ENCODE measurements at places on chromosomes 13 and 19. TPM values are rescaled to one million over a fixed set of nuclear protein-coding genes. Genes with fewer than 3 reads are reported as not detected.
A peak's percentile ranks its signal among the peaks of the same experiment; 100 is the strongest.

- peak overlapping the region; percentile 66 for H3K27ac ChIP-seq
- peak; percentile 13 for DNase-seq
- no peaks in the 10 kb centered on the region for H3K27me3 ChIP-seq
- peaks cover 67% of the 10 kb centered on the region for H3K36me3 ChIP-seq
- no peak overlapping the region for H3K4me3 ChIP-seq
Measured at GRCh38 chr19:3656073-3656746, 29.6 kb upstream of the CACTIN start.

- peak; percentile 15 for DNase-seq
- H3K4me1 ChIP-seq = no peaks in the 10 kb centered on the region
- no peak overlapping the region for H3K27ac ChIP-seq
- H3K4me3 ChIP-seq = no peak overlapping the region
- no peaks in the 10 kb centered on the region for H3K36me3 ChIP-seq
Measured at GRCh38 chr19:17778968-17779929, 15.7 kb upstream of the B3GNT3 start.

Gene SIGLEC10
- total RNA-seq = not detected

Gene PSG4
- 87.5 TPM for total RNA-seq

Gene CNN1
- total RNA-seq = 102 TPM

GRCh38 chr13:59326717-59327116 lies 837.0 kb downstream of the DIAPH3 start:
- DNase-seq = no peak
- no peaks in the 10 kb centered on the region for H3K4me1 ChIP-seq
- H3K36me3 ChIP-seq = no peaks in the 10 kb centered on the region
- H3K27ac ChIP-seq = no peak overlapping the region

Gene ZNF724
- 18.3 TPM for total RNA-seq

DNA sequence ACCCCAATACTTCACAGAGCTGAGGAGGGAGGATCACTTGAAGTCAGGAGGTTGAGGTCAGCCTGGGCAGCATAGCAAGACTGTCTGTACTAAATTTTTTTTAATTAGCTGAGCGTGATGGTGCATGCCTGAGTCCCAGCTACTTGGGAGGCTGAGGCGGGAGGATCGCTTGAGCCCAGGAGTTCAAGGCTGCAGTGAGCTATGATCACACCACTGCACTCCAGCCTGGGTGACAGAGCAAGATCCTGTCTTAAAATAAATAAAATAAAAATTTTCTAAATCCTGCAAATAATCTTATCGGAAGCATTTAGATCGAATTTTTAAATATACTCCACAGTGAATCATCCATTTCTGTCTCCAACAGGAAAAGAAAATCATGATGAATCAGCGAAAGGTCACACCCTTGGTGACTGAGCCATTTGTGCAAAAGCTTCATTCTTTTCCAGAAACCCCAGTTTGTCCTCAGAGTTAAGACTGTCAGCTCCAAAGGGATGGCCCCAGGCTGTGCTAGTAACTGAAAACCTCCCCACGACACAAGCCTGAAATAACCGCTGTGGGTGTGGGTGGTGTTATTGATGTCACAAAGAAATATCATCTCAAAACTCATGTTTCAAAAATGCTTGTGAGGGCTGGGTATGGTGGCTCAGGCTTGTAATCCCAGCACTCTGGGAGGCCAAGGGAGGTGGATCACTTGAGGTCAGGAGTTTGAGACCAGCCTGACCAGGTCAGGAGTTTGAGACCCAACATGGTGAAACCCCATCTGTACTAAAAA lies 167.6 kb downstream of the PTPRS start:
- H3K4me3 ChIP-seq = no peak overlapping the region
- H3K4me1 ChIP-seq = 0 out of 2 replicates have a peak, but pooled peaks cover 2% of the 10 kb centered on the region

Gene PNMA8B
- under 0.01 TPM for total RNA-seq

DNA sequence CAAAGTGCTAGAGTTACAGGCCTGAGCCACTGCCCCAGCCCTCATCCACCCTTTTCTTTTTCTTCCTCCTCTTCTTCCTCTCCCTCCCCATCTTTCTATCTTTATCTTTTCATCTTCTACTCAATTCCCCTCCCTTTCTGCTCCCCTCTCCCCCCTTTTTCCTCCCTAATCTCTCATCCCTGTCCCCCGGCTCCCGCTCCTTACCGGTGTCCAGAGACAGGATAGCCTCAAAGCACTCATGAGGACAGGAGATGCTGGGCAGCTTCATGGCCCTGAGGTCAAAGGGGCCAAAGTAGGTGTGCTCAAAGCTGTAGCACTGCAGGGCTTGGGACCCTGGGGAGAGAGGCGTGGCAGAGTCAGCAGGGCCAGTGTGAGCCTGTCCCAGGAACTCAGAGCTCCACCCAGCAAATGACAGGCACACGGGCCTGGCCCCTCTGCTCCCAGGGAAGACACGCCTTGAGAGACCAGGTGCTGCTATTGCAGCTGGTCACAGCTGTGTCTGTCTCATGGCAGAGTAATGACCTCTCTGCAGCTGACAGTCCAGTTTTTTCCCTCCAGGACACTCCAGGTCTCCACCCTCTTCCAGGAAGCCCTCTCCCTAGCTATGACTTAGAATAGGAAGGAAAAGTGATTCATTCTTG lies 2.6 kb downstream of the LYPD5 start:
- H3K36me3 ChIP-seq = no peaks in the 10 kb centered on the region
- H3K4me3 ChIP-seq = no peak overlapping the region
- H3K4me1 ChIP-seq = peaks cover 3% of the 10 kb centered on the region
- no peak overlapping the region for H3K27ac ChIP-seq

Gene ACP5
- 0.28 TPM for total RNA-seq

- H3K4me3 ChIP-seq = no peak overlapping the region
- peaks cover 31% of the 10 kb centered on the region for H3K4me1 ChIP-seq
- H3K27me3 ChIP-seq = no peaks in the 10 kb centered on the region
- H3K27ac ChIP-seq = no peak overlapping the region
- no peaks in the 10 kb centered on the region for H3K36me3 ChIP-seq
Measured at GRCh38 chr19:18488838-18489626, 32.8 kb downstream of the ELL start.

DNA sequence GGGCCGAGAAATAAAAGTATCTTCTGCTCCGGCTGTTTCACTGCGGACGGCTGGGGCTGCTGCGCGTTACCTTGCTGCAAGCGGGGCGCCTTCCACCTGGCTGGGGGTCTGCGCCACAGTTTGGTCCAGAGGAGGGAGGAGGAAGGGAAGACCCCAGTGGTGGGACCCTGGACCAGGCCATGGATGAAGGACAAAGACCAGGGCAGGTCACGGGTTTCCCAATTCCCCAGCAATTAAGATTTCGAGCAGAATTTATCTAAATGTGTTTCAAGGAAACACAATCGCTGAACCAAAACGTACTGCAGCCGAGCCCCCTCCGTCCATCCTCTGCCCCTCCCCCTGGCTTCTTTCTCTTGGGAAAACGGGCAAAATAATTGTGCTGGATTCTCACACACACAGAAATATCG lies 2.9 kb downstream of the SOX1 start:
- no peak overlapping the region for H3K27ac ChIP-seq
- no peaks in the 10 kb centered on the region for H3K36me3 ChIP-seq
- no peak overlapping the region for H3K4me3 ChIP-seq

Gene ADGRE2
- total RNA-seq = not detected

DNA sequence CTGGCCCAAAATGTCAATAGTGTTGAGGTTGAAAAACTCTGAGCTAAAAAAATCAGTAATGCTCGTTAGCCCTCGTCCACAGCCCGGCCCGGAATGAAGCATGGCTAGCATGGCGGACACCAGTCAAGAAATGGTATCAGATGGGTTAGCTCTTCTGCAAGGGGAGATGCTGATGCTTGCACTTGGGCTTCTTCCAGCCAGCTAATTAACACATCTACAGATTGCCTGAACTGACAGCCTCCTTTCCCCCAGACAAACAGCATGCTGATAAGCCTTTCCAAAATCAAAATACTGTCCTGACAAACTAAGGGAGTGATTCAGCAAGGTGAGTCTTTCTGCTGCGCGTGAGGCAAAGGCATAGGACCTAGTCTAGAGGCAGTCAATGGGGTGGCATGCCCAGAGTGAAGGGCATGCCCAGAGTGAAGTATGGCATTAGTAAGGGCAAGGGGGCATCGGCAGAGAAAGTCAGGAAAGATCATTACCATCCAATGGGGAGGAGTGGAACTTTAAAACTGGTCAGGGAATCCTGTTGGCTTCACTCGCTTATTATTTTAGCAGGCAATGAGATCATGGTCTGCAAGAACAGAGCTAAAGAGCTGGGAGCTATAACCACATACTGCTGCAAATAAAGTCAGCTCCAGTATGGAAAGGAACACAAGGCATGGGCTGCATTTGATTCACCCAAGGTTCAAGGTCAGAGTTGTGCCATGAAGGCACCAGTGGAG lies 30.2 kb upstream of the UBE2L5 start:
- peaks cover 8% of the 10 kb centered on the region for H3K4me1 ChIP-seq
- no peaks in the 10 kb centered on the region for H3K27me3 ChIP-seq
- no peaks in the 10 kb centered on the region for H3K36me3 ChIP-seq
- H3K27ac ChIP-seq = no peak overlapping the region

DNA sequence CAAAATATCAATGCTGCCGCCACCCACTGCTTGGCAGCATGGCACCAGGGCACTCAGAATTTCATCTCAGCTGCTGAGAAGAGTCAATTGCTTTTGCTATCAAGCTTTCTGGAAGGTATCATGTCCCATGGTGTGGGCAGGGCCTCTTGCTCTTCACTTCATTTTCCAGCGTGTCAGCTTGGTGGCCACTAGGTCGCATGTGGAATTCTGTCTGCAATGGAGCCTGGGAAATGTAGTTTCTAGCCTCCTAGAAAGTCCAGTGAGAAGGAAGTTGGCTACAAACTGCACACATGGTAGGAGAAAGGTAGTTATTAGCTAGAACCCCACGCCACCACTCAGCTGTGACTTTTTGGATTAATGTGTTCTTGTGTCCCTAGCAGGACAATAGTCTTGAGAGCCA lies 105.3 kb downstream of the MYO16 start:
- H3K27ac ChIP-seq = no peak overlapping the region
- no peaks in the 10 kb centered on the region for H3K27me3 ChIP-seq
- H3K36me3 ChIP-seq = no peaks in the 10 kb centered on the region

Gene APOC4
- total RNA-seq = not detected

DNA sequence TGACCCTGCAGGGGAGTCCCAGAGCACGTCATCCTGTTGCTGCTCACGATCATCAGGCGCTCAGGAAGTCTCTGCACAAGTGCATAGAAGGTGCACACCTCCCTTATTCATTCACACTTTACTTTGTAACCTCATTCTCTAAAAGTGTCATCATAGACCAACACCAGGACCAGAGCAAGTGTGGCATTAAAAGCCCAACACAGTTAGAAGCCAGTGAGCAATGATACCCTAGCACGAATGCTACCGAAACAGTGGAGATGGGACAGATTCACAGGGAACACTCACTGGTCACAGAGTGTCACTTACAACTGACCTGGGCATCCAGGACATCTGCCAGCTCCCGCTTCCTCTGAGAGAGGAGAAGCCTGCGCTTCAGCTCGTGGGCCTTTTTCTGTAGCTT lies 17.0 kb downstream of the HAUS8 start:
- no peaks in the 10 kb centered on the region for H3K27me3 ChIP-seq
- H3K4me1 ChIP-seq = no peaks in the 10 kb centered on the region
- H3K4me3 ChIP-seq = no peak overlapping the region
- H3K27ac ChIP-seq = no peak overlapping the region
- DNase-seq = peak; percentile 46

- DNase-seq = no peak
- H3K36me3 ChIP-seq = no peaks in the 10 kb centered on the region
- H3K27me3 ChIP-seq = no peaks in the 10 kb centered on the region
- no peaks in the 10 kb centered on the region for H3K4me1 ChIP-seq
- no peak overlapping the region for H3K27ac ChIP-seq
Measured at GRCh38 chr19:54606230-54606629, 12.8 kb downstream of the LILRA1 start.

GRCh38 chr19:54114340-54115108 lies 933 bp downstream of the TFPT start:
- no peaks in the 10 kb centered on the region for H3K27me3 ChIP-seq
- H3K4me1 ChIP-seq = peaks cover 6% of the 10 kb centered on the region
- H3K36me3 ChIP-seq = peaks cover 24% of the 10 kb centered on the region
- peak; percentile 18 for DNase-seq
- H3K27ac ChIP-seq = peak overlapping the region; percentile 68

- no peaks in the 10 kb centered on the region for H3K4me1 ChIP-seq
- DNase-seq = no peak
- peaks cover 32% of the 10 kb centered on the region for H3K36me3 ChIP-seq
- H3K27me3 ChIP-seq = no peaks in the 10 kb centered on the region
- H3K27ac ChIP-seq = no peak overlapping the region
- H3K4me3 ChIP-seq = no peak overlapping the region
Measured at GRCh38 chr19:45895519-45895972, 6.9 kb downstream of the MYPOP start.
